ENCODE measurements at places on chromosomes 7 and 10.

DNA sequence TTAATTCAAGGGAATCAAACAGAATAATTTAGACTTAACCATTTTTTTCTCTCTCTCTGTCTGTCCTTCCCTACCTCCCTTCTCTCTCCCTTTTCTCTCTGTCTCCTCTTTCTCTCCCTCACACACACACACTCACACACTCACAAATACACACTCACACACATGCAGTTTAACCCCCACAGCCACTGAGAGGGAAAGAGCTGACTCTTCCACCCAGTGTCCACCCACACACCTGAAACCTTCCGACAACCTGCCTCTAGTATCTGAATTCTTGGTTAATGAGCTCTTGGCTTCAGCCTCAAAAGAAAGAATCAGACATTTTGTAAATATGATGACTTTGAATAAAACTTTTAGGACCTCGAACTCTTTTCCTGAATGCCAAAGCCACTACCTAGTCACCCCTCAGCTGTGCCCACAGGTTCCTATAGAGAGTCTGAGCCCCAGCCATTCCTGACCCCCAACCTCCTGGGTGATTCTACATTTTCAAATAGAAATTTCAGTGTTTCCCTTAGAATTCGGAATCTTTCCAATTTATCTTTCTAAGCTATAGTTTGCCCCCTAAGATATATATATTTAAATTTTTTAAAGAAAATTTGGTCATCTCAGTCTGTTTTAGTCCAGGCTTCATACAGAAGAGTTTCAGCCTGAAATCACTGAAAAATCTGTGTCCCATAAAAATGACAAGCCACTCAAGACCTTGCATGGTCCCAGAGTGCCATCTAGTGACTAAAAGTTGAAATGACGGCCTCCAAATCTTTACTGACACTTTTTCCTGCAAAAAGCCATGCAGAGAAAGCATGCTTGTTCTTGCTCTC is 202.8 kb downstream of the IPMK start:
- no peak overlapping the region for H3K4me3 ChIP-seq
- H3K4me1 ChIP-seq, result no peaks in the 10 kb centered on the region
- H3K27me3 ChIP-seq, result no peaks in the 10 kb centered on the region
- no peaks in the 10 kb centered on the region for H3K36me3 ChIP-seq

GRCh38 chr10:75159519-75159918 is 48.1 kb downstream of the SAMD8 start:
- no peaks in the 10 kb centered on the region for H3K4me1 ChIP-seq
- DNase-seq, result no peak
- peak overlapping the region; percentile 7 for H3K27ac ChIP-seq
- H3K36me3 ChIP-seq, result no peaks in the 10 kb centered on the region
- H3K27me3 ChIP-seq, result no peaks in the 10 kb centered on the region

- peak overlapping the region; percentile 94 for H3K27ac ChIP-seq
- H3K27me3 ChIP-seq, result no peaks in the 10 kb centered on the region
- H3K36me3 ChIP-seq, result peaks cover 36% of the 10 kb centered on the region
- peaks cover 93% of the 10 kb centered on the region for H3K4me1 ChIP-seq
- no peak overlapping the region for H3K4me3 ChIP-seq
Observed at GRCh38 chr7:50356212-50356944, 51.9 kb downstream of the IKZF1 start.

DNA sequence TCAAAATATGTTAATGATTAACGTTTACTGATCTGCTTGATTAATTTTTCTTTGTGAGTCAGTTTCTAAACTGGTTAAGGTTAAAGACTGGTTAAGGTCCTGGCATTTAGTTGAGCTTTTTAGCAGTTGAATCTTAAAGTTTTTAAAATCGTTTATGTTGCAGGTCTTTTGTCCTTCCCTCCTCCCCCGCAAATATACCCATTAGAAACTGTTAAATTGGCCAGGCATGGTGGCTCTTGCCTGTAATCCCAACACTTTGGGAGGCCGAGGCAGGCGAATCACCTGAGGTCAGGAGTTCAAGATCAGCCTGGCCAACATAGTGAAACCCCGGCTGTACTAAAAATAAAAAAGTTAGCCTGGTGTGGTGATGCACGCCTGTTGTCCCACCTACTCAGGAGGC is 100.9 kb downstream of the PODXL start:
- no peaks in the 10 kb centered on the region for H3K36me3 ChIP-seq
- no peak overlapping the region for H3K4me3 ChIP-seq

- H3K27me3 ChIP-seq, result no peaks in the 10 kb centered on the region
- H3K36me3 ChIP-seq, result no peaks in the 10 kb centered on the region
- no peak overlapping the region for H3K4me3 ChIP-seq
- H3K27ac ChIP-seq, result no peak overlapping the region
- H3K4me1 ChIP-seq, result no peaks in the 10 kb centered on the region
Observed at GRCh38 chr10:75708060-75708459, 276.6 kb downstream of the LRMDA start.

DNA sequence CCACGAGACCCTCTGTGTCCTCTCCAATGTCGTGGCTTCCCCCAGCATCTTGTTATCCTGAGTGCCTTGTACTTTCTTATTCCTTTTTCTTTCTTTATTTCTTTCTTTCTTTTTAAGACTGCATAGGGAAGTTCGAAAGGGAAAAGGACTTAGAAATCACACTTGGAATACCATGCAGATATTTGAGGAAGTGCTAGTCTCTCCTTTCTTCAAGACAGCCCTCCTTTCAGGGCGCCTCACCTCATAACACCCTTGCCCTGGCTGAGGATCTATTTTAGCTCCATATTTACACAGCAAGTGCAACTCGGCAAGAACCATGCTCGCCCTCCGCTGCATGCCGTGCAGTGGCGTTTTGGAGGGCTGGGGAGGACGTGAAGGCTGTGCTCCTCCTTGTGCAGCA is 232.3 kb upstream of the GLI3 start:
- H3K4me3 ChIP-seq, result no peak overlapping the region
- no peak for DNase-seq
- no peaks in the 10 kb centered on the region for H3K27me3 ChIP-seq
- H3K4me1 ChIP-seq, result no peaks in the 10 kb centered on the region
- H3K27ac ChIP-seq, result no peak overlapping the region
